LNCaP clone FGC (cell line): ENCODE measurements at places on chromosomes 7 and 10.

DNA sequence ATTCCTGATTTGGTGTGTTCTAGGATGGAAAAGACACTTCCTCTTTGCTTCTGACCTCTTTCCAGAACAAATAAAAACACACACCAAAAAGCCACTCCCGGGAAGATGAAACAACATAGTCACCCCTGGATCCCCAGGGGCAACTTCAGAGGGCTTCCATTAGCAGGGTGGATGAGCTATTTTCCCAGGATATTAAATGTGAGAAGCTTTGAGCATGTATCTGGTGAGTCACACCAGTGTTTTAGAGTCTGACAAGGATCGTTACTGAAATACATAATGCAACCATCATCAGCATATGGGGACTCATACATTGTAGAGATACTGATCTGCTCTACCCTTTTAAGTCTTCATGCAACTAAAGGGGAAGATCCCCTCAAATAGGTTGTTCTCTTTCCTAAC, 115.5 kb upstream of the ZNF438 start:
- DNase-seq: no peak

GRCh38 chr7:28105234-28105633, 75.4 kb downstream of the JAZF1 start:
- no peak for DNase-seq

GRCh38 chr10:45387096-45387893, 13.3 kb downstream of the ALOX5 start:
- no peak for DNase-seq

GRCh38 chr10:118153287-118153686, 106.5 kb upstream of the RAB11FIP2 start:
- no peak for DNase-seq

- no peak for DNase-seq
Observed at GRCh38 chr10:61628151-61628874, 34.4 kb upstream of the CABCOCO1 start.

GRCh38 chr10:8035006-8035640, 19.4 kb upstream of the GATA3 start:
- no peak for DNase-seq

GRCh38 chr10:14408139-14408538, 77.4 kb upstream of the FRMD4A start:
- DNase-seq: no peak

- DNase-seq: no peak
Observed at GRCh38 chr10:72946963-72947362, 7.6 kb downstream of the PLA2G12B start.

DNA sequence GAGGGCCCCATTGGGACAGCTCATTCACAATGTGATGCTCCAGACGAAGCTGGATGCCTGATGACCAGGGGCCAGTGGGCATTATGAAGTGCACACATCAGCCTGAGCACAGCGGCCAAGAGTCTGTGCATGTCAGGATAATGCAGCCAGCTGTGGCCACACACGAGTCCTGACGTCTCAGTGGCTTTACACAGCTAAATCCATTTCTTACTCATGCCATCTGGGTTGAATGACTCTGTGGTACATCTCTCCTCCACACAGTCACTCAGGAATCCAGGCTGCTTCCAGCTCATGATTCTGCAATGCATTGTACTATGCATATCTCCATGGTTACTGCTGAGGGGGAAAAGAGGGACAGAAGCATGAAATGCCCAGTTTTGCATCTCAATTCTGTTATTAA, 123.6 kb downstream of the PRLHR start:
- DNase-seq: no peak

- DNase-seq: no peak
Observed at GRCh38 chr7:129535896-129536295, 33.6 kb downstream of the SMKR1 start.

- no peak for DNase-seq
Observed at GRCh38 chr10:131227163-131227740, 84.3 kb downstream of the TCERG1L start.

- no peak for DNase-seq
Observed at GRCh38 chr10:108757946-108758345, 1165.4 kb downstream of the XPNPEP1 start.

DNA sequence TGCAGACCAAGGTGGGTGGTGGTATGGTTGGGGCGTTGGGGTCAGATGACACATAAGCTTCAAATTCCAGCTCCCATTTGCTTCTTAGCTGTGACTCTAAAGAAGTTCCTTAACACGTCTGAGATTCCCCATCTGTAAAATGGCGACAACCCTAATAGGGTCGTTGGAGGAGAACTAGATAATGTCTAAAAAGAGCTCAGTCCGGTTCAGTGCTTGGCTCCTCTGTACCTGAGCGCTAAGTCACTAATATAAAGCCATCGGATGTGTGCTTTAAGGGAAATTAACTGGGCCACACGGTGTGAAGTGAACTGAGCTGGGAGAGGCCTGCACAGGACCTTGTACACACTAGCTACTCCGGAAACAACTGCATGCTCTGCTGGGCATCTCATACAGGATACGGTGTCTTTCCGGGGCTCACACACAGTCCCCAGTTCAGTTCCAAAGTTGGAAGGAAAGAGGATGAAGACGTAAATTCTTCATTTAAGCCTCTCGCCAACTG, 476 bp upstream of the ZFYVE27 start:
- no peak for DNase-seq

DNA sequence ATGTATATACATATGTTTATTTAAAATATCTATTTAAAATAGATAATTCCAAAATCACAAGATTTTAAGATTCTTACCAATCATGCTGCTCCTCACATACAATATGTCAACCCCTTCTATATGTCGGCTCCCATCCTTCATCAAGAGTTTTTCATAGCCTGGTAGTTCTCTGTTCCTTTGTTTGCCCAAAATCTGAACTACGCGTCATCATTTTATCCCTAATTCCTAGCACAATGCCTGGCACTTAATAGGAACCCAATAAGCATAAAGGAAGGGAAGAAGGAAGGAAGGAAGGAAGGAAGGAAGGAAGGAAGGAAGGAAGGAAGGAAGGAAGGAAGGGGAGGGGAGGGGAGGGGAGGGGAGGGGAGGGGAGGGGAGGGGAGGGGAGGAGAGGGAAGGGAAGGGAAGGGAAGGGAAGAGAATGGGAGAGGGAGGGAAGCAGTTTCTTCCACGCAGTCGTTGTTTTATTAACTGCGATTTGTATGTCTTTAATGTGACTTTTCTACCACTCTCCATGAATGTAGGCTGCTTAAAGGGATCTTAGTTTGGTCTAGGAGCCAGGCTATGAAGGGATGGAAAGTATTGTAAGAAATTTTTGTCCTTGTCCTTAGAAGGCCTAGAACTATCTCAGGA, 83.3 kb upstream of the PCGF5 start:
- DNase-seq: no peak

DNA sequence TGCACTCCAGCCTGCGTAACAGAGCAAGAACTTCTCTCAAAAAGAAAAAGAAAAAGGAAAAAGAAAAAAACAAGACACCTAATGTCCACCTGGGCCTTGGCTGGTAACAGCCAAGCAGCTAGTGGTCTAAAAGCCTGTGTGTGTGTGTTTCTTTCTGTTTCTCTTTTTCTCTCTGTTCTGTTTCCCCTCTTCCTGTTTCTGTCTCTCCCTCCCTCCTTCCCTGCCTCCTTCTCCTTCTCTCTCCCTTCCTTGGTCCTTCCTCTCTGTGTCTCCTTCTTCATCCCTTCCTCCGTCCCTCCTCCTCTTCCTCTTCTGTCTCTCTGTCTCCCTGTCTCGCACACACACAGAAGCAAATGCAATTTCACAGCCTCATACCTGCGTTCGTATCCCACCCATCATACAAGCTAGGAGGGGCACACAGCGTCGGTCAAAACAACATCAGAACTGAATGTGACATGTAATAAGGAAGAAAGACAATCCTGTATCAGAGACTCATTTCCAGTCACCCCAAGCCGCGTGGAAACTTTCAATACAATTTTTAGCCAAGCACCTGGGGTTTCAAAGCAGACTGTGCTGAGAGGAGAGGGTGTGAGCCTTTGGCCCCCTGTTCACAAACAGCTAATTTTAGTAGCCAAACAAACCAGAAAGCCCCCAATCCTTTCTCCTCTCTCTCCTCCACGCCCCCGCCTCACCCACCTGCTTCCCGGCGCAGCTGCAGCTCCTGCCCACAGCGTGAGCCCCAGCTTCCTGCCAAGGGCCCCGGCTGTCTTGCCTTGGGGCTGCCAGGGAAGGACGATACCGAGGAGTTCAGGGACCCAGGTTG, 50.2 kb upstream of the GNA12 start:
- no peak for DNase-seq

GRCh38 chr10:97329766-97330165, 4.8 kb downstream of the FRAT2 start:
- no peak for DNase-seq

GRCh38 chr10:124481717-124482116, 20.1 kb downstream of the LHPP start:
- no peak for DNase-seq

- no peak for DNase-seq
Observed at GRCh38 chr7:105462765-105463420, 59.2 kb downstream of the PUS7 start.

GRCh38 chr10:33537066-33537465, 202.6 kb upstream of the NRP1 start:
- DNase-seq: no peak

- DNase-seq: no peak
Observed at GRCh38 chr10:127550861-127551260, 1.8 kb downstream of the NPS start.

- DNase-seq: peak; percentile 50
Observed at GRCh38 chr7:100584683-100585510, 1.0 kb downstream of the LRCH4 start.

DNA sequence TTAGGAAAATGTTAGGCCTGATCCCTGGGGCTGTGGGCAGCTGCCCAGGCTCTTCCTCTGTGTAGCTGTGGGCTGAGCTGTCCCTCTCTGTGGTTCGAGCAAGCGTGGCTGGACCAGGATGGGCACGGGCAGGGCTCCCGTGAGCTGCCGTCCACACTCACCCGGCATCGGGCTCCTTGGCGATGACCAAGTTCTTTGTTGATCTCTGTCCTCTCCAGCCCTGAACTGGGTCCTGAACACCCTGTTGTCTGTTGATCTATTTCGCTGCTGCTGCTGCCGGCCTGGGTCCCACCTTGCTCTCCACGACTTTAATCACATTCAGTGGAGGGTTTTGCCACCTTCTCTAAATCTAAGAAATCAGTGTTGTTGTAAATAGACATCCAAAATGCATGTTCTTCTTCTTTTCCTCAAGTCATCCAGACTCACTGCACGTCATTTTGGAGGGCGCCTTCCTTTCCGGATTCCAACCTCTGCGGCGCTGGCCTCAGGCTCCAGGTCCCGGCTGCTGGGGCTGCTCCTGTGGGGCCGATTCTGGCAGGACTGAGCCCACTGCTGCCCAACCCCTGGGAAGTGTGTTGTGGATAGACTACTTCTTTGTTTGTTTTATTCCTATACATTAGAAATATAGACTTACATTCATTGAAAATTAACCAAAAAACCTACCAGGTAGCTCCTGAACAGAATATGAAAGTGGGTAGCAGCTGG, 100.6 kb downstream of the DYNC2I1 start:
- no peak for DNase-seq

DNA sequence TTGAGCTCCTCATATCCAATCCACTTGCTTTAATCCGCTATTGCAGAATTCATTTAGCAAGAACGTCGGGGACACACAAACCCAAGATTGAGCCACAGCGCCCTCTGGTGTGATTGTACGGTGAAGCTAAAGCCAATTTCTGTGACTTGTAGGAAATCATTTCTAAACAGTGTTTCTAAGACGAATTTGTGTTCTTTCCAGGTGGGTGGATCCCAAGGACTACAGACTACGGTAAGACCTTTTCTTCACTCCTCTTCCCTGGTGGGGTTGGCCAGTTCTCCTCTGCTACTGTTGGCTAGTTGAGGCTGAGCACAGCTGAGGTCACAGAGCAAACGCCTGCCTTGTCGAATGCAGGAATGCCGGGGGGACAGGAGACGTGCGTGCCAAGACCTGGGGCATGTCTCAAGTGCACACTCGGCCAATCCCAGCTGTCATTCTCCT, 5.2 kb downstream of the DMBT1 start:
- DNase-seq: peak; percentile 47

GRCh38 chr7:713139-713457, 13.4 kb upstream of the DNAAF5 start:
- DNase-seq: no peak

DNA sequence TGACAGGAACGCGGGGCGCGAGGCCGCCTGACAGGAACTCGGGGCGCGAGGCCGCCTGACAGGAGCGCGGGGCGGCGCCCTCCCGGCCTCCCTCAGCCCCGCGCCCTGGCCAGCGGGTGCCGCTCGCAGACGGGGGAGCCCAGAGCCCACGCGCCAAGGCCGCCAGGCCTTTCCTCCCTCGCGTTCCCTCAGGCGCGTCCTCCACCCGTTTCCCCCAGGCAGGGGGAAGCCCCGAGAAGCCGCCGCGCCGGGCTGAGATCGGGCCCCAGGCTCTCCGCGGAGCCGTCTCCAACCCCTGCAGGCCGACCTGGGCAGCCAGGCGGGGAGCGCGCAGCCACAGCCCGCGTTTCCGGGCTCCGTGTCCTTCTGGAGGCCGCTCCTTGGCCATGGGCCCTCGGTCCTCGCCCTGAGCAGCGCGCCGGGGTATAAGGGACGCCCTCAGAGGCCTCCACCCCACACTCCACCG, 17.7 kb downstream of the PTPRN2 start:
- no peak for DNase-seq

- no peak for DNase-seq
Observed at GRCh38 chr7:140042386-140042670, 20.4 kb downstream of the PARP12 start.

- DNase-seq: no peak
Observed at GRCh38 chr7:43502941-43503340, 80.0 kb upstream of the STK17A start.

GRCh38 chr10:16184096-16184597, 252.7 kb upstream of the PTER start:
- no peak for DNase-seq

- DNase-seq: no peak
Observed at GRCh38 chr10:52257692-52258075, 56.4 kb upstream of the DKK1 start.

- no peak for DNase-seq
Observed at GRCh38 chr10:86167762-86168128, 198.8 kb downstream of the GRID1 start.

- no peak for DNase-seq
Observed at GRCh38 chr7:24637021-24637420, 63.8 kb downstream of the PALS2 start.

DNA sequence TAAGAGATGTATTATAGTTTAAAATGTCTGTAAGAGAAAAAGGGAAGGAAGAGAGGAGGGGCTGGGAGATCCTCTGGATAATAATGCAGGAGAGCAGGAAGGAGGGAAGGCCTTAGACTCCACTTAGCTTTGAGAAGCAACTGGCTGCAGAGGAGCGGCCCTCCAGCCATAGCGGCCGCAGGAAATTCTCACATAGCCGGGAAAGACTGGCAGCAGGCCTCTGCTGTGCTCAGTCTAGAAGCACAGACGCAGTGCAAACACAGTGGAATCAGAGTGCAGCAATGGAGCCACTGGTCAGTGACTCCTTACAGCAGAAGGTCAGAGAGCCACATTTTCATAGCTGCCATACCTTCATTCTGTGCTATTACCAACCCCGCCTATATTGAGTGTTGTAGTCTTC, 153.3 kb downstream of the VWC2 start:
- no peak for DNase-seq

- peak; percentile 50 for DNase-seq
Observed at GRCh38 chr10:2985729-2986232, 81.6 kb upstream of the PFKP start.
